ENCODE measurements at places on chromosomes 6 and 20.

DNA sequence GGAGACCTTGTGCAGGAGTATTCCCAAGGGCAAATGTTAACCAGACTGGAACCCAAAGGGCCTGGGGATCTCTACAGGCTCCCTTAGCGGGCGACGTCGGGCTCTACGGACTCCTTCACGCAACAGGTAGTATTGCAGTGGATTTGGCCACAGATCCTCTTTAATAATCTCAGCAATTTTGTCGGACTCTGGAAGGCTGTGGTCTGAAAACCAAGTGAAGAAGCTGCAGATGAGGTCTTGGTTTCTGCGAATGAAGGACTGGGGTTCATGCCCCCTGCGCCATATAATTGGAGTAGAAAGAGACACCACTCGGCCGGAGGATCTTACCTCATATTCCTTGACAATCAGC is 1.3 kb downstream of the TSPYL1 start:
- no peak for DNase-seq

GRCh38 chr20:673603-674001 is 2.0 kb downstream of the SCRT2 start:
- DNase-seq, result no peak

DNA sequence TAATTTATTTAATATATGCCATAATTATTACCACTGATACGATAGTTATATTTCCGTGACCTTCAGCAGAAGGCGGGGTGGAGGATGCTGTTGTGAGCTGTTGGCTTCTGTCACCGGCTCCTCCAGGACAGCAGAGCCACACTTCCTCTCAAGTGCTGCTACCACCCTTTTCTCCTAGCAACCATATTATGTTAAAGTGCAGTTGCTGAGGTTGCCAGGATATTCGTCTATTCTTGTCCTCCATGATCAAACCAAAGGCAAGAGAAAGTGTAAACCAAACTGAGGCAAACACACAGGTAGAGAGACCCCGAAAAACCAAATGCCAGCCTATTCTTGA is 27.8 kb downstream of the RGS17 start:
- DNase-seq, result no peak

GRCh38 chr6:42370323-42370985 is 81.3 kb downstream of the TRERF1 start:
- DNase-seq, result no peak

DNA sequence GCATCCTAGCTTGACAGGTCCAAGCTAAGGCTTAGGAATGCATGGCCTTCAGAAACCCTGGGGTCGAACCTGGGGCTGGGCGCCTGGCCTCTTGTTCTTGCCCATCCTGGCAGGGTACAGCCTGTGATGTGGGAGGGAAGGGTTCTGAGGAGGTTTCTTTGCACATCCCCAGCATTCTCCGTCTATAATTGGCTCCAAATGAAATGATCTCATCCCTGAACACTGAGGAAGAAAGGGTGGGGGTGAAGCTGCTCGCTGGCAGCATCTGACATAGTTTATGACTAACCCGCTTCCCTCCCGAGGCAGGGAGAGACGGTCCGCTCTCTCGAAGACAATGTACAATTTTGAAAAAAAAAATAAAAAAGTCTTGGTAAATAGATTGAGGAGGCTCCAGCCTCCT is 67.1 kb upstream of the ZNFX1 start:
- DNase-seq, result peak; percentile 37

GRCh38 chr6:35441642-35442041 is 10.5 kb upstream of the FANCE start:
- no peak for DNase-seq

- no peak for DNase-seq
Measured at GRCh38 chr6:10177704-10178103, 237.2 kb downstream of the TFAP2A start.

DNA sequence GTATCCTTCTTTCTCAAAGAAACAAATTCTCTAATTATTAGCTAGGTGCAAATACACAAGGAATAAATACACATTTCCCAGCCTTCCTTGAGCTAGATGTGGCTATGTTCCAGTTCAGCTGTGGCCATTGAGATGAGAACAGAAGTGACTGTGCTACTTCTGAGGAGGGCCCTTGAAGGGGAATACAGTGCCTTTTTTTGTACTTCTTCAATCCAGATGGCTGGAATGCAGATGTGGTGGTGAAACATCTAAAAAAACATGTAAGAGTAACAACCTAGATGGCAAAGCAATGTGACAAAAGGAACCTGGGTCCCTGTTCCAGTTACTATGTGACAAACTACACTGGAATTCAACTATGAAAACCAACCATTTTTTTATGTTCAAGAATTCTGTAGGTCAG is 115.4 kb upstream of the DST start:
- no peak for DNase-seq

- no peak for DNase-seq
Measured at GRCh38 chr20:61130156-61130555, 121.9 kb upstream of the CDH4 start.

GRCh38 chr6:98056955-98057354 is 773.9 kb upstream of the MMS22L start:
- no peak for DNase-seq

- DNase-seq, result peak; percentile 74
Measured at GRCh38 chr6:81753711-81754577, 1.5 kb upstream of the TENT5A start.

DNA sequence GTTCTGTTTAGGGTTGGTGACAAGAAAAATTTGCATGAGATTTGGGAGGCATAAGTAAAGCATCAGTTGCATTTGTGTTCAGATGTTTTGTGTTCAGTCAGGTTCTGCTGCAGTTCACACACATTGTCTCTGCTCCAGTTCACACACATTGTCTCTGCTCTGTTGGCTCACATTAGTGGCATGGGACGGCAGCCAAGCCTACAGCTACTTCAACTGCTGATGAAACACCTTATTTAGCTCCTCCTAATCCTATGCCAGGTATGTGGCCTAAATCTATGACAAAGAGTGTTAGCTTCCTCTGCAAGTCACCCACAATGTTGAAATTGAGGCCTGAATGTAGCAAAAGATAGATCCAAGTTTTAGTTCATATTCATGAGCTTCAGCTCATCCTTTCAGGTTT is 278.1 kb upstream of the SYNCRIP start:
- DNase-seq, result no peak

- DNase-seq, result no peak
Measured at GRCh38 chr6:168968228-168968627, 285.4 kb downstream of the THBS2 start.

DNA sequence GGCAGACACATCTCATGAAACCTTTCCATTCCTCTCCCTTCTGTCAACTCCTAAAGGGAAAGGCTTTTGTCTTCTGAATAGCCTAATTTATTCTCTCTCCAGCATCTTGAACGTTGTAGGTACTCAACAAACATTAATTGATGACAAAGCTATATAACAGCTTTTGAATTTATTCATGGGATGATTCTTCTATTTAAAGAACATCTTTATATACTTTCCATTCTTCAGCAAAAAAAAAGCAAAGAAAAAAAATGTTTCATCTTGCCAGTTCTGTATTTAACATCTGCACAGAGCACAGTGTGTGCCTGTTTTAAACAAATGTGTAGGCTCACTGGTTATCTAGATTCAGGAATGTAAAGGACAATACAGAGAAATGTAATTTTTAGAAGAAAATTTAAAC is 648.7 kb downstream of the KIF16B start:
- DNase-seq, result no peak

DNA sequence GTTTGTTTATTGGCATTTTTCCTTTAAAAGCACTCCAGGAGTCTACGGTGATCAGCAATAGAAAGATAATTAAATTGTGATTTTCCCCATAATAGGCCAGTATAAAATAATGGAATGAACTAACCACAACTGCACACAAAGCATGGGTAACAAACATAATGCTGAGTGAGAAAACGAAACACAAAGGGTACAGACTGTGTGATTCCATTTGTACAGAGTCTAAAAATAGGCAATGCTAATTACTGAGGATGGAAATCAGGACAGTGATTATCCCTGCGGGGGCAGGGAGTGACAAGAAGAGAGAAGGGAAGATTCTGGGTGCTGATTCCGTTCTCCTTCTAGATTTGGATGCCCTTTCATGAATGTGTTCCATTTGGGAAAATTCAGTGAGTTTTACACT is 478.1 kb downstream of the PREX1 start:
- no peak for DNase-seq

DNA sequence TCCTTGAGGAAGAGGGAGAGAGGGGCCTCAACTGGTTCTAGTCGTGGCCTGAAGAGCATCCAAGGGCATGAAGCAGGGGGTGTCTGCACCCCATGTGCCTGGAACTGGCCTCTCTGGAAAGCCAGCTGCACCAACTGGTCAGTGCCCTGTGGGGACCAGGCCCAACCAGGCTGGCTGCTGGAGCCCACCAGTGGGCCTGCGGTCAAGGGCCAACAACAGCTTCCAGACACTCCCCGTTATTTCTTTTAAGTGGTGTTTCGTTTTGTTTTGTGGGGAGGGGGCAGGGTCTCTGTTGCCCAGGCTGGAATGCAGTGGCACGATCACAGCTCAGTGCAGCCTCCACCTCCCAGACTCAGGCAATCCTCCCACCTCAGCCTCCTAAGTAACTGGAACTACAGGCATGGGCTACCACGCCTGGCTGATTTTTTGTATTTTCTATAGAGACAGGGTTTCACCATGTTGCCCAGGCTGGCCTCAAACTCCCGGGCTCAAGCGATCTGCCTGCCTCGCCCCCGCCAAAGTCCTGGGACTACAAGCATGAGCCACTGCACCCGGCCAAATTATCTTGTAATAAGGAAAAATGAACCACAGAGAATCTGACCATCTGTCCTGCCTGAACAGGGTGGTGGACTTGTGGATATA is 11.9 kb upstream of the C20orf144 start:
- no peak for DNase-seq

DNA sequence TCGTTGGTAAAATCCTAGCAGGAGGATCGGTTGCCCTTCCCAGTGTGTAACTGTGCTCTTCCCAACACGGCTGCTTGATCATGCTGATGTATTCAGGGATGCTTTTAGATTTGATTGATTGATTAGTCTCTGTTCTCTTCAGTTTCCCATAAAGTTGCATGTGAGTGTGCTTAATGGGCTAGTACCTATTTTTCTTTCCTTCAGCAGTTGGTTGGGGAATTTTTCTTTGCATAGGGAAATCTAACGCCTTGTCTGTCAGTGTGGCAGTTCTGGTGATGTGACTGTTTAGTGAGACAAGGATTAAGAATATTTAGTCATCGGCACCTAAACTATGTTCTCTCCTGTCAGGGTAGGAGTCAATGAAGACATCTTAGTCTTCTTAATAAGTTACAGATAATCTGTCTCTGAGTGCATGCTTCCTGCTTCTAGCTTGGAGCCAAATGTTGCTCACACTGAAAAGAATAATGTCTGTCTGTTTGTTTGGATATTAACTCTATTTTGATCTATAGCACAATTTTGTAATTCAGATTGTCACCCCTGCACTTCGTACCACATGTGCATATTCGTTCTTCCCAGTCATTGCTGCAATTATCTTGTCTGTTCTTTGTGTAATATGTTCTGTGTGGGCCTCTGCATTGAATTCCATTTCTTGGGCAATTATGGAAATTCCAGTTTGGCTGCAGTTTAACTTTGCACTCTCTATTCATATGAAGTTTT is 169.9 kb downstream of the EDN1 start:
- no peak for DNase-seq

- no peak for DNase-seq
Measured at GRCh38 chr6:149400050-149400449, at the start of gene SUMO4. SUMO4 (plus strand) TSS chr6:149400262; CDS start chr6:149400392, 130 bp downstream.

DNA sequence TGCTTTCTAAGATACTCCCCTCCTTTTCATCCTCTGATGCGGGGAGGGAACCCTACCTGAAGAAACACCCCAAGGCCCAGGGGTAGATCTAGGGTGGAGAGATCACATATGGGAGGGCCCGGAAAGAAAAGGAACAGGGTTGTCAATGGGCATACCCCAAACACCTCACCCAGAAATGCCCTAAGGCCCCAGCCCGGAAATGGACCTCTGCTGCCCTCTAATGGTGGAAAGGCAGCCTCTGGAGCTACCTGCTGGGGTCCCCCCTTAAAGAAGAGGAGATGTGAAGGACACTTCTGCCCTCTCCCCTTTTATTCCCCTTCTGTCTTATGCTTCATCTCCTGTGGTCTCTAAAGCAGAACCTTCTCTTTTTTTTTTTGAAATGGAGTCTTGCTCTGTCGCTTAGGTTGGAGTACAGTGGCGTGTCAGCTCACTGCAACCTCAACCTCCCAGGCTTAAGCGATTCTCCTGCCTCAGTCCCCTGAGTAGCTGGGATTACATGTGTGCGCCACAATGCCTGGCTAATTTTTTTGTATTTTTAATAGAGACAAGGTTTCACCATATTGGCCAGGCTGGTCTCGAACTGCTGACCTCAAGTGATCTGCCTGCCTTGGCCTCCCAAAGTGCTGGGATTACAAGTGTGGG is 458 bp upstream of the ARMC12 start:
- DNase-seq, result peak; percentile 60

DNA sequence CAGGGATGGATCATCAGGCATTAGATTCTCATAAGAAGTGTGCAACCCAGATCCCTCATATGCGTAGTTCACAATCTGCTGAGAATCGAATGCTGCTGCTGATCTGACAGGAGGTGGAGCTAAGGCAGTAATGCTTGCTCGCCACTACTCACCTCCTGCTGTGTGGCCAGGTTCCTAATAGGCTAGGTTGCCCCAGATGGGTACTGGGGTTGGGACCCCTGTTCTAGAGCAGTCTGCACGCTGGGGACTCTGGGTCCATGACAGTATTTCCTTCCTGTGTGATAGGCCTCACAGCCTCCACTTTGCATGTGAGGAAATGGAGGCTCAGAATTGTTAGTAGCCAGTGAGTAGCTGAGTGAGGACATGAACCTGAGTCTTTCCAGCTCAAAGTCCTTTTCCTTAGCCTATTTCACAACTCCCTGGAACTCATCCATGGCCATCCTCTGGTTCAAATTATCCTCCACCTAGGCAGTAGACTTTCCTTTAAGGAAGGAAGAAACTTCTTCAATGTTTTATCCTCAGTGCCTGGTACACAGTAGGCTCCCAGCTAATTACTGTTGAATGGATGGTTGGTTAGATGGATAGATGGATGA is 117.2 kb downstream of the SYCP2 start:
- no peak for DNase-seq

- DNase-seq, result no peak
Measured at GRCh38 chr6:170080828-170081371, 210.0 kb downstream of the DLL1 start.

- peak; percentile 29 for DNase-seq
Measured at GRCh38 chr20:50303573-50304500, 113.2 kb downstream of the CEBPB start.

- DNase-seq, result no peak
Measured at GRCh38 chr6:160583794-160584193, 80.3 kb downstream of the LPA start.

DNA sequence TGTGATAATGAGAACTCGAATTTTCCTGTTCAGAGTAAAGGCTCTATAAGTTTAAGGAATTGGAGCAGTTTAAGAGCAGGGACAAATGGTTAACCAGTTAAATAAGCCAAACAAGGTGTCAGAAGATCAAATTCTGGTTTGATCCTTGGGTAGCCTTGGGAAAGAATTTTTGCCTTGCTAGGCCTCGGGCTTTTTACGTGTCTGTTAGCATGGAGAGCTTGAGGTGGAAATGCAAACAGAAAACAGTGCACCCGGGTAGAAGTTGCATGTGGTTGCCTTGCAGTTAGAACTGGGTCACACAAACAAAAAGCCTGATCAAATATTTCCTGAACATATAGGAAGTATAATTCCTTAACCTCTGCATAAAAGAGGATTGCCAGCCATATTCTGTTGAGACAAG is 58.3 kb downstream of the RIN2 start:
- no peak for DNase-seq

All from amygdala (tissue), 56 donors.